ENCODE measurements at places on chromosomes 5 and 9.

DNA sequence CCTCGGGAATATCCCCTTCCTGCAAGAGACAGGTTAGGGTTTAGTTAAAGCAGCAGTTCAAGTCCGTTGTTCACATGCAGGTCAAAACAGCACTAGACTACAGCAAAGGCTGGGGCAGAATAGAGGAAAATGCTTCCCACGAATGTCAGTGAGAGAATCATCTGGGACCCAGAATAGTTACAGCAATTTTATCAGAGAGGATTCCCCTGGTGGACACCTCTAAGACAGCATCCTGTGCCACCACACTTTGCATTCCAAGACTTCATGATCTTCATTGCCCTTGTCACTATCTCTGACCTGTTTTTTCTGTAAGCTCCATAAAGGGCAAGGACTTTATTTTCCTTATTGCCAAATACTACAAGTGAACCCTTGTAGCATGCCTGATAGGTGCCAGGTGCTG is 12.9 kb downstream of the GRXCR2 start:
- no peak for DNase-seq

DNA sequence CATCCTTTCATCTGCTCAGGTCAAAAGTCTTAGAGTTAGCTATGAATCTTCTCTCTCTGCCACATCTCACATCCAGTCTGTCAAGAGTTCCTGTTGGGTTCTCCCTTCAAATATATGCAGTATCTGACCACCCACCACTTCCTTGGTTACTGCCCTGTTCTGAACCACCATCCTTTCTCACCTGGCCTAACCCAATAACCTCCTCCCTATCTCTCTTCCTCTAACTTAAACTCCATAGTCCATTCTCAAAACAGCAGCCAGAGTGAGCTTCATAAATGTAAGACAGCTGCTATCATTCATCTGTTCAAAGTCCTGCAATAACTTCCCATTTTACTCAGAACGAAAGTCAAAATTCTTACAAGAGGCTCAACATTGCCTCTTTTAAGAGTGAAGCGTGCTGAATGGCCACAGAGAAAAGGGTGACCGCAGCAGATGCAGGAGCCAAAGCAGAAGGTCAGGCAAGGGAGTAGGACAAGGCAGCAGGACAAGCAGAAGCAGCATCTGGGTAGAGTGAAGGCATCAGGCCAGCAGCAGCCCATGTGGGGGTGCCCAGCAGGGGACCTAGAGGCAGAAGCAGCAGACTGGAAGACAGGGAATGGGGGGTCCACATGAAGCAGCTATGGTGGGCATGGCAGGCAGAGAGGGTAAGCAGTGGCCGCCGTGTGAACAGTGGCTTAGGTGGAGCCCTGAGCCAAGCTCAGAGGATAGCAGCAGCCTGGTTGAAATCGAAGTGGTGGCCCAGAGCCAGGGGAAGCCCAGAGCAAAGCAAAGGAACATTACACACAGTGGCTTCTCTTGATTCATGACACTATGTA is 39.3 kb upstream of the CDC42SE2 start:
- DNase-seq, result no peak

GRCh38 chr5:157431544-157432200 is 28.3 kb upstream of the NIPAL4 start:
- no peak for DNase-seq

DNA sequence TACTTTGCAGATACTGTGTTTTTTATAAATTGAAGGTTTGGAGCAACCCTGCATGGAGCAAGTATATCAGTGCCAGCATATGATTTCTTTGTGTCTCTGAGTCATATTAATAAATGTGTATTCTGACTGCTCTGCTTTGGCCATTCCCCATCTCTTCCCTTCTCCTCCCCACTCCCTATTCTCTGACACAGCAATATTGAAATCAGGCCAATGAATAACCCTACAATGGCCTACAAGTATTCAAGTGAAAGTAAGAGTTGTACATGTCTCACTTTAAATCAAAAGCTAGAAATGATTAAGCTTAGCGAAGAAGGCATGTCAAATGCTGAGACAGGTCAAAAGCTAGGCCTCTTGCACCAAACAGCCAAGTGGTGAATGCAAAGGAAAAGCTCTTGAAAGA is 82.2 kb upstream of the TLX3 start:
- DNase-seq, result no peak

- no peak for DNase-seq
Measured at GRCh38 chr9:18566121-18566520, 92.2 kb downstream of the ADAMTSL1 start.

DNA sequence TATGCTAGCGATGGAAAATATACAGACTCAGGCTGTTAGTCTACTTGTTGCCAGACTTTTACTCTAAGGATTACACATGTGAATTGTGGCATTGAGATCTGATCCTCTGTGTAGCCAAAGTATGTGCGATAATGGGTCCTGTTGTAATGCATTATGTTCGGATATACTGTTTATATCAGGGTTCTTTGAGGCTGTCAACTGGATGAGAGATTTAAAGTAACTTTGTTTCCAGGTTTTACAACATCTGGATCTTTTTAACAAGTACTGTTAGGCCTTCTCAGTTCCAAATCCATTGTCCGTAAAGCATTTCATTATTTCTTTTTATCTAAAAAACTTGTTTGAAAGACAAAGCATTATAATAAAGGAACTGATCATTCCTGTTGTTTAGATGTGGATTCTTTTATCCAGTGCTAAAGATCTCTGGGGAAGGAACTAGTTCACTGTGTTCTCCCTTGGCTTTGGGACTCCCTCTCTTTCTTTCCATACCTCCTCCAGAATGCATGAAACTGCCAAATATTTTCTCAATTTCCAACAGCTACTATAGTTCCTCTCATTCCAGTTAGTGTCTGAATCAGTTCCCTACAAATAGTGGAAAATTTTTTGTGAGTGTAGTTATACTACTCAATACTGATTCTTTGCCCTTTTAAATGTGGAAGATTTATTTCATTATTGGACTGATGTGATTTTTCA is 68.8 kb downstream of the HACD4 start:
- DNase-seq, result no peak

- no peak for DNase-seq
Measured at GRCh38 chr5:135332519-135333150, 66.4 kb downstream of the MACROH2A1 start.

GRCh38 chr9:33924978-33925797 is 108.2 kb downstream of the UBE2R2 start:
- DNase-seq, result no peak
